Esophagus squamous epithelium (tissue), 5 donors: ENCODE measurements at places on chromosomes 5 and 9. TPM values are rescaled to one million over a fixed set of nuclear protein-coding genes. Genes with fewer than 3 reads are reported as not detected.

Gene CCDC183
- total RNA-seq = 2.1 TPM

DNA sequence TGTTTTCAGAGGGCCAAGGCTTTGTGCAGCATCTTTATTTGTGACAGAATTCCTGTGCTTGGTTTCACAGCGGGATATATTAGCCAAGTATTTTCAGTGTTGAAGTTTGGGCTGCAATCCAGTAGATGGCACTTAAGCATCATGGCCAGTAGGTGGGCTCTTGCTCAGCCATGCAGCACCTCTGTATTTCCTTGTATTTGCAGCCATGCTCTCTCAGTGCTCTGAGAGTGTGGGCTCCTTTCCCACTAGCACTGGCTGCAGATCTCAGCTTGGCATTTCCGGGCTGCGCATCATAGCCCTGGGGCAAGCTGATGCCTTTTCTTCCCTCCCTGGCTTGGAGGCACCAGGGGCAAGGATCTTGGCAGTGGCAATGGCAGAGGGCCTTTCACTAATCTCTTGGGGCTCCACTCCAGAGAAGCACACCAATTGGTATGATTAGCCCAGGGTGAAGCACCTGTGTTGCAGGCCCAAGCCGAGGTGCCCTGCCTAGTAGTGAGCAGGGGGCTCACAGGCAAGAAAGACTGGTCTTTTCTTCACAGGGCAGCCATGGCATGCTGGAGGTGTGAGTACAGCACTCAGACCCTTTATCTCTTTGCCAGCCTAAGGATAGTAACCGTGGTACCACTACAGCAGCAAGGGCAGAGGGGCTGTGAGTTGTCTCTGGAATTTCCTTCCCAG lies 48.3 kb downstream of the SLCO6A1 start:
- DNase-seq = no peak

- DNase-seq = no peak
Measured at GRCh38 chr9:79242489-79242888, 329.3 kb upstream of the TLE4 start.

DNA sequence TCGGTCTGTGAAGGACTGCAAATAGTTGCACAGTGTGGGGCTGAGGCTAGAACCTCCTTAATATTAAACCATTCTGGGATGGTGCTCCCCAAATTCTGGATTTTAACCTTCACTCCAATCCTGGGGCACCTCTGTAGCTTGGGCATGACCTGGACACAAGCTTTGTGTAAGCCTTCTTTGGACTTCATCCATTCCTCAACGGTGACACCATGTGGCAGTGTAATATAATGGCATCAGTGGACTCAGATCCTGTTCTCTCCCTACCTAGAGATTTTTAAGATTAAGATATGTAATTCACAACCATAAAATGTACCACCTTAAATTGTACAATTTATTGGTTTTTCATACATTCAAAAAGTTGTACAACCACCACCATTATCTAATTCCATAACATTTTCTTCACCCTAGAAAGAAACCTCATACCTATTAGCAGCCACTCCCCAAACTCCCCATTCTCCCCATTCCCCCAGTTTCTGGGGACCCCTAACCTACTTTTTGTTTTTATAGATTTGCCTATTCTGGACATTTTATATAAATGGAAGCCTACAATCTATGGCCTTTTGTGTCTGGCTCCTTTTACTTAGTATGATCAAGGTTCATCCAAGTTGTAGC lies 4.8 kb upstream of the PLGRKT start:
- no peak for DNase-seq

- DNase-seq = no peak
Measured at GRCh38 chr5:126587551-126588390, 7.2 kb downstream of the ALDH7A1 start.

DNA sequence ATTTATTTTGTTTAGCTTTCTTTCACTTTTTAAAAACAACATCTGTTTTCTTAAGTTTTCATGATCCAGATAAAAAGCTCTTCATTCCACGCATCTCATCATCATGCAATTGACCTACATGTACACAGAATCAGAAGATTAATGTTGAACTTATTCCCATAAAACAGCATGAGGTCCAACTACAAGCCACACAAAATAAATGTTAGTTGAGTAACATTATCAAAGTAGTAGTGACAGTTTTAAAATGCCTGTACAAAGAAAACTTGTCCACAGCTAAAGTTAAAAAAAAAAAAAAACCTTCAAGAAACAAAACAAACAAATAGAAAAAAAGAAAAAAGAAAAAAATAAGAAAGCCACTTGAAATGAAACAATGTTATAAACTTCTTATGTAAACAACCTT lies 846.3 kb downstream of the TLE1 start:
- no peak for DNase-seq

DNA sequence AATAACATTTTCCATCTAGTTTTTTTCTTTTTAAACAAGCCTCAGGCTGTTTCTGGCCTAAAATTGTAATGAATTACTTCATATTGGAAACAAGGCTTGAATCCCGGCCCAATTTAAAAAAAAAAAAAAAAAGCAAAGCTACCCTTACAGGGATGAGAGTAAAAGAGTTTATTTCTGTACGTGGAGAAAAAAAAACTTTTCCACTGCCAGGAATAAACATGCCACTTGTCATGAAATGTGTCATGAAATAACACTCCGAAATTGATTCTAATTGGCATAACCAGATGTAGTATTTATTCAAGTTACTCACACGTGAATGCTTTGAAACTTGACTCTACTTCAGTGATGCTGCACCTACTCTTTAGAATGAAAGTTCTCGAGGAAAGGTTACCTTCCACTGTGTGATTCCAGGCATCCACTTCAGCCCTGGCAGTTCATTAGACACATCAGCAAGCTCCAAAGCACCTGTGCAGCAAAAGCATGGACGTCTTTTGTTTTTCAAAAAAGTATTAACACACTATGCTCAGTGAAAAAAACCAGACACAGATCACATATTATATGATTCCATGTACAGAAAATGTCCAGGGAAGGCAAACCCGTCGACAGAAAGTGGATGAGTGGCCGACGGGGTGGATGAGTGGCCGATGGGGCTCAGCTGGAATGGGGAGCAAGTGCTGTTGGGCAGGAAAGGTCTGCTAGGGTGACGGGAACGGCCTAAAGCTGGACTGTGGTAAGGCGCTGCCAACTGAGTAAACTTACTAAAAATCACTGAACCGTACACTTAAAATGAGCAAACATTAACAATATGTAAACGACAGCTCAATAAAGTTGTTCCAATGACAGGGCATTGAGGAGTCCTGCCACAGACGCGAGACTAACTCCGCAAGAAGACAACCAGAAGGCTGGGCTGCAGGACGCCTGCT lies 21.2 kb downstream of the NSUN2 start:
- DNase-seq = no peak

DNA sequence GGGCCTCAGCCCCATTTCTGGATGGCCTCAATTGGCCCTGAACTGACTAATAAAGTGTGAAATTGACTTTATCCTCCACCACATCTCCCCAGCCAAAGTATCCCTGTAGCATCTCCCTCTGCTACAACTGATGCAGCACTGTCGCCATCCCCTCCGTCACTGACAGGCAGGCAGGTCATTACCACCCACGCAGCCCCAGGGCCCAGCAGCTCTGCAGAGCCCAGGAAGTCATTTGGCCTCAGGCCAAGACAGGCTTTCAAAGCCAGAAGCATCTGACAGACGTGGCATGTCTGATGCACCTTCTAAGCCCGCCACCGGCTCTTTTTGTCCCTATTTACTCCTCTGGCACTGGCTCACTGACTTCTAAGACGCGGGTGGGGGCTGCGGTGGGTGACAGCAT lies 65.3 kb downstream of the ARHGEF37 start:
- DNase-seq = no peak

GRCh38 chr5:1255081-1255561 lies 29.9 kb downstream of the SLC6A18 start:
- DNase-seq = no peak

- DNase-seq = no peak
Measured at GRCh38 chr5:151058891-151059489, 21.8 kb downstream of the TNIP1 start.

GRCh38 chr5:170648541-170648940 lies 135.0 kb upstream of the GABRP start:
- no peak for DNase-seq

DNA sequence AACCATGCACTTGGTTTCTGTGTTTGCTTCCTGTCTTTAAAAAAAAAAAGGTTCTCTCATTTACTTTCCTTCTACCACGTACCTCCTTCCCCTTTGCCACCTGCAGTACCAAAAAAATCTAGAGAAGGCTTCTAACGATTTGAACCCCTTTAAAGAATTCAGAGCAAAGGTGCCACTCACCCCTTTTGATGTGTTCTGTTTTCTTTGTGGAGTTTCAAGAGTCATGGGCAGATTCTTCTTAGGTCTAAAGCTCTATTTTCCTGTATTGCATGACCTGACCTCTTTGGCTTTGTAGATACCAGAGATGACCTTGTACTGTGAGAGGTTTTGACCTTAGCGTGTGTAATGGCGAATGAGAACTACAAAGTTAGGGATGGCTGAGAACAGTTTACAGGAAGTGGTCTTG lies 29.0 kb downstream of the TXNDC8 start:
- DNase-seq = no peak

GRCh38 chr5:74810915-74811314 lies 43.9 kb downstream of the NSA2 start:
- no peak for DNase-seq

DNA sequence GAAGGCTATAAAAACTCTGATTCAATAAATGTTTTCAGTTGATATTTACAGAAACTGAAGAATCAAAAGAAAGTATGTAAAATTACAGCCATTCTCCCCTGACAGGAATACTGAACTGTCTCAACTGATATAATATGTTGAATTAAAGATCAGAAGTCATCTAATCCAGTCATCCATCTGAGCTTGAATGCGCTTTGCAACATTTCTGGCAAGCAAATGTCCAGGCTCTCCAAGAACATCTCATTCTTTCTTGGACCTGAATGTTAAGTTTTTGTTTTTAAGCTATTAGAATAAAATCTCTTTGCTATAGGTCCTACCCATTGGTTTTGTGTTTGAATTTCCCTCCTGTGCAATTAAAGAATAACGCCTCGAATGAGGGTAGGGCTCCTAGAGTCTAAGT lies 120.5 kb downstream of the MPDZ start:
- no peak for DNase-seq

DNA sequence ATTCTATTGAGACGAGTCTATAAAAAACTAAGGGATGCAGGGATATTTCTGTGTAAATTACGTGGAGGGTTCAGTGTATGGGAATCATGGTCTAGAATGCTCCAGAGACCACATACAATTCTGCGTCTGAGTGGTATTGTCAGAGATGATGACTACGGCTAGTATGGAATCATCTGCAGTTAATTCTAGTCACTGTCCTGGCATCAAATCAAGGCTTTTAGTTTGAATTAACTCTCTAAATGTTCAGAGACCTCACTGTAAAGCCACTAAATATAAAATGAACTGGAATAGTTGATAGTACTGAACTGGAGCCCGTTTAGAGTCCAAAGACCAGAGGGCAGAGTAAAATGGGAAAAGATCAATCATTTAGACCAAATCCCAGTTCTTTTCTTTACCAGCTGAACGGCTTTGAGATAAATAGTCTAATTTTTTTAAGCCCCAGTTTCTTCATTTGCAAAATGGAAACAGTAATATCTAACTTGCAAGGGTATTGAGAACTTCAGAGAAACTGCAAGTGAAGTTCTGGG lies 599.8 kb downstream of the EBF1 start:
- DNase-seq = no peak

DNA sequence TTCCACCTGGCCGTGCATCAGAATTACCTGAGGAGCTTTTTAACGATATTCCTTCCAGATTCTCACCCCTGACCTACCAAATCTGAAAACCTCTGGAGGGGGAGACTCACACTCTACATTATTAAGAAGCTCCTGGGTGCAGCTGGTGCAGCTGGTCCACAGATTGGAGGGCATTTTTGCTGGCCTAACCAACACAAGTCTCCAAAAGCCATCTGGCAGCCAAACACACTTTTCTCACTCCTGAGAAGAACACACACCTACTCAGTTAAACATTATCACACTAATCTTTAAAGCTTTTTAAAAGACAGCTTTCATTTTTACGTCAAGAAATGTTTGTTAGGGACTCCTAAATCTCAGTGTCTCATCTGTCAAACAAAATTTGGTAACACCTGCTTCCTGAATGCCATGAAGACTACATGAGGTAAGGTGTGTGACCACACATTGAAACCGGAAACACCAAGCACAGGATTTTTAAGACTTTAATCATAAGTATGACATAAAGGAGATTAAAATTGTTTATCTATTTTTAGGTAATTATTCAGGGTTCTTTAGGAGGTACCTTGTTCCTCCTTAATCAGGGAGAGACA lies 14.2 kb upstream of the PTPN3 start:
- no peak for DNase-seq

- no peak for DNase-seq
Measured at GRCh38 chr5:19988457-19988856, 457 bp upstream of the CDH18 start.

DNA sequence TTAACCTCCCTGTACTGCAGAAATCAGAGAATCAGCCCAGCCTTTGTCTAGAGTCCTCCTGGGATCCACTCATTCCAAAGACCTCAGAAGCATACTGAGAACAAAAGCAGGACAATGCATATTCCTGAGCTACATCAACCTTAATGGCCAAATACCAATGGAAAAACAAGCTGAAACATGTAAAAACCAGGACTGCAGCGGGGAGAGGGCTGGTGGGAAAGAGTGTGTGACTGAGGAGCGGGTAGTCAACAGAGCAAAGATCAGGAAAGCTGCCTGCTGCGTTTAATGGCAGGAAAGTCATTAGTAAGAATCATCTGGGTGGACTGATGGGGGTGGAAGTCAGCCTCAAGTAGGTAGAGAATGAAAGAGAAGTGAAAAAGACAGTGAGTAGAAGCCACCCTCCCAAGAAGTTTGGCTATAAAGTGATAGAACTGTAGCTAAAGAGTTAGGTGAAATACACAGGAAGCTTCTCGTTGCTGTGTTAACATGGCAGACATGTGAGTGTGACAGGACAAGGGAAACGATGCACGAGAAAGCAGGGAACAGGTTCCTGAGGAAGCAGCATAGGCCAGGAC lies 88.1 kb downstream of the OTULIN start:
- no peak for DNase-seq

Gene RNF180
- 4.0 TPM for total RNA-seq

Gene TAF7
- 29.8 TPM for total RNA-seq

GRCh38 chr9:131875828-131876485 lies 136.1 kb upstream of the RAPGEF1 start:
- DNase-seq = no peak

DNA sequence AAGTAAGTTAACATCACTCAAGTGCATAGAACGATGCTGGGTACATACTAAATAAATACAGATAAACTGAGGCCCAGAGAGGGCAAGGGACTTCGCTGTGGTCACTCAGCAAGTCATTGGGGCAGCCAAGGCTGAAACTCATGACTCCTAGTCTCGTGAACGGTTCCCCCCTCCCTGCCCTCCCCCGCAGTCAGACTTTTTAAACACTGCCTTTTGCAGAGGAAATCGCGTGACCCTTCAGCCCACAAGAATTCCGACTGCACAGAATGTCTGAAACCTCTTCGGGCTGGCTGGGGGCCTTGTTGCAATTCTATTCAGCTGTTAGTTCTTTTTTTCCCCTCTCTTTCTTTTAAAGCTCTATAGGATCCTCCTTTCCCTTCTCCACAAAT lies 28.1 kb downstream of the NEK6 start:
- no peak for DNase-seq

Gene PLCXD3
- total RNA-seq = 1.5 TPM

- no peak for DNase-seq
Measured at GRCh38 chr5:57889558-57889957, 406.9 kb upstream of the ACTBL2 start.
